ENCODE measurements at places on chromosomes 4 and X.

- no peak for DNase-seq
Measured at GRCh38 chr4:65502131-65502701, 168.1 kb downstream of the EPHA5 start.

DNA sequence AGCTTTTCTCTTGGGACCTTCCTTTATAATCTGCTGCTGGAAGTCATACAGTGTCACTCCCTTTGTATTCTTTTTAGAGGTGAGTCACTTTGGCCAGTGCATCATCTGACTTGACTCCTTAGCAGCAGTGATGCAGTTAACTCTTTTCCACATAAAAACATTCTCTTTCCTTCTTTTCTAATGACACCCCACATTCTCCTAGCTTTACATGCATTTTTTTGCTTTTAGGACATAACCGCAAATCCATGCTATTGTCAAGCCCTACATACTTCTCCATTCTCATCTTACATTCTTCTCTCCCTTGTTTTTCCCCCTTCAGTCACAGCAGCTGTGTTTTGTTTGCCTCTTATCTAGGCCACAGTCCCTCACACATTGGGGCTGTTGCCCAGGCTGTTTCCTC is 55.1 kb downstream of the ZNF330 start:
- DNase-seq = no peak

GRCh38 chr4:169080981-169081380 is 70.9 kb upstream of the CBR4 start:
- no peak for DNase-seq

- DNase-seq = no peak
Measured at GRCh38 chrX:73992019-73992418, 312.0 kb upstream of the ZCCHC13 start.

- DNase-seq = no peak
Measured at GRCh38 chr4:76569706-76570105, 134.7 kb downstream of the SHROOM3 start.

DNA sequence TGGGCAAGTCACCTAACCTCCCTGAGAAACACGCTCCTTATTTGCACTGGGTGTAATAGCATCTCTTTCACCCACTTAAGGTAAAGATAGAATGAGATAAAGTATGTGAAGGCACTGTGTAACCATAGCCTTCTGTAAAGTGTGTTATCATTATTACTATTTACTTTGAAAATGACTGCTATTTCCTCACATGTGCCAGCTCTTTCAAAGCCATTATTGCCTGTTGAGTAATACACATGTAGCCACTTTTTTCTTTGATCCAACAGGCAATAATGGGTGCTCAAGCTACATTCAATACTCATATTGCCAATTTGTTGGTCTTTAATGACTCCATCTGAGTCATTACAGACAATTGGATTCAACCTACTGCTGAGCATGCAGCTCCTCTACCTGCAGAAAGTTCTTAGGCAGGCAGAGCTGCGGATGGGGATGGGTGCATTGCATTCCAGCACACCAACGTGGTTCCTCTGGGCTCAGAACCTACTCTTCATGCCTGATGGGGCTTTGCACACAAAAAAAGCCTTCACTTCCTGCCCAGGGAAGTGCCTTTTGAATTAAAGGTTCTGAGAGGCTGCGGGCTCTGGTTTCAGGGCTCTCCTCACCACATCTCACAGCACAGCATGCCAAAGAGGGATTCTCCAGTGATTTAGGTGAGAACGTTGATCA is 9.7 kb downstream of the PTCHD1 start:
- no peak for DNase-seq

DNA sequence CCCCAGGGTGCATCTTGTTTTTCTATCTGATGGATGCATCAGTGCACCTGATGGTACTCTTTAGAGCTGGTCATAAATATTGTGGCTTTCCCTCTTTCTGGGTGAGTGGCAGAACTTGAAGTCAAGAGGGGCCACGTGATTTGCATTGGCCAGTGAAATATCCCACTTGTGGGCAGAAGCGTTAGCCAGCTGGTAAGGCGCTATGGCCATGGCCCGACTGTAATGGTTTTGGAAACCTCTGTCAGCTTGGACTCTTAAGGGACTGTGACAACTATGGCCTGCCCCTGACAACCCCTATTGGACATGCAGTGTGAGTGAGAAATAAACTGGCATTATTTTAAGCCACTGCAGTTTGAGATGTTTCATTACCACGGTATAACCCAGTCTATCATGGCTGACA is 72.8 kb downstream of the SEL1L3 start:
- DNase-seq = no peak

GRCh38 chr4:144649646-144650045 is 3.7 kb downstream of the HHIP start:
- DNase-seq = no peak

- DNase-seq = no peak
Measured at GRCh38 chrX:7139202-7140081, 8.1 kb upstream of the STS start.

DNA sequence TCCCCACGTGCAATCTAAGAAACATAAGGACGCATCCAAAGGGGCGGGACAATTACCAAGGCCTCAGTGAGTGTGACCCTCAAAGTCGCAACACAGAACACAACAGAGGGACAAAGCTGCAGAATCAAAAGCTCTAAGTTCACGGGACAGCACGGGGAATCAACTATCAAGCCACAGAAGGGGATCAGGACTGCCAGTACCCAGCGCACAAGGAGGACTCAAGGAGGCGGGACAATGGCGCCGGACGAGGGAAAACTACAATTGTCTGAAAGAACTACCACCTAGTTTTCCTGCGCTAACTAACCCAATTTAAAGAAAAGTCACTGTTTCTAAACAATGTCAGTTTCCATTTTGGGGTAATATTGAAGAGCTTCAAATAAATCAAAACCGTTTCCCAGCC is 1.3 kb downstream of the FAM53A start:
- DNase-seq = no peak

DNA sequence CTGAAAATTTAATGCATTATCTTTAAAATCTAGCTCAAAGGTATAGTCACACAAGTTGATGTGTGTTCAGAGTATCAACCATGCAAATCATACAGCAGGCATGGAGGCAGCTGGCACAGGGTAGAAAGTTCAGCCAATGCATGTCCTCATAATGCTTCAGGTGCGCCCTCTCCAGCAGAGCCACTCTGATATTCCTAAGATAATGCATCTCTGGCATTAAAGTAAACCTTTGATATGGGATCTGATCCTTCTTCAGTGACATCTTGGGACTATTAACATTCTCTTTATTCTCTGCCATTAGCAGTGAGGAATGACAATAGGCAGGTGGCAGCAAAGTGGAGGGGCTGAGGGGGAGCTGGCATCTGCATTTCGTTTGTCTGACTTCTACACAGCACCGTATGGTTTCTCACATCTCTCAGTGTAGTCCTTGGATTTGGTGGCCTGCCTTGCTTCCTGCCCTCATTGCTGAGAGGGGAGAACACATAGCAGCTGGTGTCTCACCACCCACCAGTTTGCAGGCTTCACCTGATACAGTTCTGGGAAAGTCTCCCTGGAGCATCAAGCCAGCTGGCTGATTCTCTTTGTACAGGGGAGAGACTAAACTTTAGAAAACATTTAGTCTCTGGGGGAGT is 168.7 kb upstream of the TBC1D9 start:
- no peak for DNase-seq

DNA sequence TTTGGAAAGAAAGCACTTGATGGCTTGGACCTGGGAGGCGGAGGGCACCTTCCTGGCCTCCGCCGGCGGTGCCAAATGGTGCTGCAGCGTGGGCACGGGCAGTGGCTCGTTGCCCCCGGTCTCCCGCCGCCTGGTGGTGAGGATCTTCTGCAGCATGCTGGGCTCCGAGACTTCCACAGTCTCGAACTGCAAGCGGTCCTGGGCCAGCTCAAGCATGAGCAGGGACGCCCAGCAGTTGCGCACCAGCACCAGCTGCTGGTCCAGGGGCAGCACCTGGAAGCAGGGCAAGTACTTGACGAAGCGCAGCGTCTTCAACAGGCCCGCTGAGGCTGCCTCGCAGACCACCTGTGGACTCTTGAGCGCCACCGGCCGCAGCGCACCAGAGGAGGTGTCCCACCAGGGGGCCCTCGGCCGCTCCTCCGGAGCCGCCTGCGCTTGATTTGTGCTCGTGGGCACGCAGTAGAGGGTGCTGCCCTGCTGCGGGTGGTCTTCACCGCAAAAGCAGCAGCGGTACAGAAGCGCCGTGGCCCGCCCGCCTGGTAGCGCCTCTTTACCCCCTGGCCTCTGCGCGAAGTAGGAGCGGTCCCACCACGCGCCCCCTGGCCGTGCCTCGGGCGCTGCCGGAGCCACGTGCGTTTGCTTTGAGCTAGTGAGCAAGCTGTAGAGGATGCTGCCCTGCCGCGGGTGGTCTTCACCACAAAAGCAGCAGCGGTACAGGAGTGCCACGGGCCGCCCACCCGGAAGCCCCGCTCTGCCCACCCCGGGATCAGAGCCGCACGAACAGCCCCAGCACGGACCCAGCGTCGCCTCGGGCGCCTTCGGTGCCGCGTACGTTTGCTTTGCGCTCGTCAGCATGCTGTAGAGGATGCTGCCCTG is 689 bp downstream of the NR0B1 start:
- DNase-seq = no peak

DNA sequence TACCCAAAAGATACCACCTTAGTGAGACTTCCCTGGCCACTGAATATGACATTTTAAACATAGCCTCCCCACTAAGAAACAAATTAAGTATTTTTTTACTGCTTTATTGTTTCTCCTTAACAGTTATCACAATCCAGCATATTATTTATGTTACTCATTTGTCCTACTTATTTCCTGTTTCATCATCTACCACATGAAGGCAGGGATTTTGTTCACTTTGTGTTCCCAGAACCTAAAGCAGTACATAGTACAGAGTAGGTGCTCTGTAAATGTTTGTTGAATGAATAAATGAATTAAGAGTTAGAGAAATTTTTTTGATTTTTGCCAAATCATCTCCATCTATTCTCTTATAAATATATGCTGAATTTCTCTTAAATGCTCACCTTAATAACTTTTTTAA is 318.4 kb upstream of the GIMD1 start:
- no peak for DNase-seq

GRCh38 chrX:129193357-129193756 is 329.9 kb downstream of the SMARCA1 start:
- DNase-seq = no peak

- no peak for DNase-seq
Measured at GRCh38 chrX:34877436-34877835, 65.2 kb upstream of the FAM47B start.

DNA sequence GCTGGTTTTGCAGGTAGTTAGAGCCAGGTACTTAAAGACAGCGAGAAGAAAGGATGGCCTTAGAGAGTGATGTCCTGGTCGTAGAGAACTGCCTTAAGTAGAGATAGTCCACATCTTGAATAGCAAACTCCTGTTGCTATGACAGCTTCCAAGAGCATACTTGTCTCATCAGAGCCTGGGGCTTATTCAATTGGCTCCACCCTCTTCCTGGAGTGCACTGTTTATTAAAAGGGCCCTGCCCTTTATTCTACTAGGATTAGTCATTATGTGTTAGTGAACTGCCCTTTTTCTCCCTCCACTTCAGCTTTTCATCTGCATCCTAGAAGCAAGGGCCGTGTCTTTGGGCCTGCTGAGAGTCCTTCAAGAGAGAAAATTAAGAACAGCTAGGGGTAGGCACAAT is 94.5 kb upstream of the EOLA2 start:
- no peak for DNase-seq

DNA sequence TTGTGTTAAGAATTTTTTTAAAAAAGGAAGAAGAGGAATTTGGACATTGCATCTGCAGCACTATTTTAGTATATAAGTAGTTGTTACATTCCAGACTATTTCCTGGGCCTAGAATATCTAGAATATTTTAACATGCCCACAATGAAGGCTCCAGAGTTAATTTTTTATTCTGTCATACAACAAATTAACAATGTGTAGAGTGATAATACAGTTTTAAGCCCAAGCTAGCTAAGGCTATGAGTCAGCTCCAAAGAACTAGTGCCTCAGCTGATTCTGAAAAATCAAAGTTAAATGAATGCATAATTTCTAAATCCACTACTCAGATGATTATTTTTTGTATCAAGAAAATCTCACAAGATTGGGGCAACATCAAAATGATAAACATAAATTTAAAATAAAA is 231.4 kb downstream of the PRDM5 start:
- DNase-seq = no peak

- DNase-seq = no peak
Measured at GRCh38 chrX:100410901-100411801, 1.1 kb upstream of the PCDH19 start.

DNA sequence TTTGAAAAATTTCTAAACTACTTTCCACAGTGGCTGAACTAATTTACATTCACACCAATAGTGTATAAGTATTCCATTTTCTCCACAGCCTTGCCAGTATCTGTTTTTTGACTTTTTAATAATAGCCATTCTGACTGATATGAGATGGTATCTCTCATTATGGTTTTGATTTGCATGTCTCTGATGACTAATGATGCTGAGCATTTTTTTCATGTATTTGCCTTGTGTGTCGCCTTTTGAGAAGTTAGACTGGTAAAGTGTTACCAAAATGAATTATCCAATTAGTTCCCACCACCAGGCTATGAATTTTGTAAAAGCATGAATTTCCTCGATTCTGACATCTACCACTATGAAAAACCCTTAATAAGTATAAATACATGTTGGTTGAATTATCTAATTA is 242.2 kb upstream of the GK2 start:
- no peak for DNase-seq

- DNase-seq = no peak
Measured at GRCh38 chr4:40978548-40978947, 228.8 kb downstream of the NSUN7 start.

- peak; percentile 67 for DNase-seq
Measured at GRCh38 chrX:23667239-23668177, at the start of gene PRDX4. Gene PRDX4 (plus strand): TSS chrX:23667493. CDS start chrX:23667571, 78 bp downstream.

DNA sequence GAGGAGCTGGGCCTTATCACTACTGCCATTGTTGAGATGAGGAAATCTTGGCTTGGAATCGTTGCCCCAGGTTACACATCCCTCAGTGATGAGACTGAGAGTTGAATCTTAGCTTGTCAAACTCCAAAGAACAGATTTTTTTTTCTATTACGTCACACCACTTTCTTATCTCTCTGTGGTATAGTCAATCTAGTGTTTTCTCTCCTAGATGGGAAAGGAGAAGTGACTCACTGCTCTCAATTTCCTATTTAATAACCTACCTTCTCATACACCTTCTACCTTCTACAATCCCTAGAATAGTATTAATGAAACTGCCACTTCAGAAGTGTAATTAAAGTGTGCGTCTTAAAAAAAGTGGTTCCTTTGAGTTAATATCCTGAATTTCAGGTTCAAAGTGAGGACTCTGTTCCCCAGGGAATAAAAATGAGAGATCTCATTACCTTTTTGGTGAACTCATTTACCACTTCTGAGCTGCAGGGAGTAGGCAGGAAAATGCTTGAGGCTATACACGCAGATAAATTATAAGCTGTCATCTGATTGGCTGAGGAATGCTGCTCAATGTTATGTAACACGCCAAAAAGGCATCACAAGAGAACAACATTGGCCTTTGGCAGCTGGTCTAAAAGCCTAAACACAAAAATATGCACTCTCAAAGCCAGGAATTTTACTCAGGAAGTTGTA is 59.3 kb downstream of the MAD2L1 start:
- no peak for DNase-seq

DNA sequence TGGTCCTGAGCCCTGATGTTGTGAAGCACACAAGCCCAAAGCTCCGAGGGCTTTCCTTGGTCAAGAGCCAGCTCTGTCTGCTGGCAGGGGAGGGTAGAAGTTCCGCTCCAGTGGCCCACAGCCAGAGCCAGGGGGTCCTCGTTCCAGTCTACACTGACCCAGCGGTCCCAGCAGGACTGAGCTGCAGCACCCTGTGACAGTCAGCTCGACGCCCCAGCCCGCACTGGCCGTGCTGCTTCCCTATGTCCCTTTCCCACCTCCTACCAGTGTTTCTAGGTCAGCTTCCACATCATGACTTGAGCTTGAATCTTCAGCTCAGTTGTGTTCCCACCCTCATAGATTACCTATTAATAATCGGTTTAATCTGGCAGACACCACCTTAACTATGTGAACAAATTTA is 22.5 kb upstream of the DCTD start:
- DNase-seq = no peak
